ENCODE measurements at places on chromosomes 12 and 14.

- no peak for DNase-seq
Observed at GRCh38 chr12:59874781-59875180, 279.0 kb downstream of the SLC16A7 start.

GRCh38 chr12:119868992-119869391 is 8.1 kb downstream of the CIT start:
- no peak for DNase-seq

GRCh38 chr14:63881926-63882325 is 29.1 kb downstream of the SYNE2 start:
- DNase-seq = no peak

DNA sequence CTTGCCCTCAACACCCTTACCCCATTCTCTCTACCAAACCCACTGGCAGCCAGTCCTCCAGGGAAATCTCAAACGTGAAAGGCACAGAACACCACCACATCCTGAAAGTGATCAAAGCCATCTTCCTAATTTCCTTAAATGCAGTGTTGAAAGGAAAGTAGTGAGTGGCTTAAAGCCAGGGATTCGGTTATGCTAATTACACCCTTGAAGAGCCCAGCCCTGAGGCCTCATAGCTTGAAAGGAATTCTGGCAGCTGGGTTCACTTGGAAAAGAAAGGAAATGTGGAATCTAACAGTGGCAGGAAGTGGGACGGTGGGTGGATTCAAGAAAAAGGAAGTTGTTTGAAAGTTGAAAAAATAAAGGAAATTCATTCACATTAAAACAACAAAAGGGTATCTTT is 73.0 kb upstream of the FICD start:
- no peak for DNase-seq

- no peak for DNase-seq
Observed at GRCh38 chr12:116820064-116820656, 61.1 kb downstream of the HRK start.

Data from hematopoietic multipotent progenitor cell treated with erythropoietin and hydrocortisone succinate and interleukin-3 and kit ligand, for 15 days (in vitro differentiated cells).